Articular chondrocyte of knee joint (primary cell): ENCODE measurements at places on chromosomes 16 and 17. TPM values are rescaled to one million over a fixed set of nuclear protein-coding genes. Genes with fewer than 3 reads are reported as not detected.

The MBTPS1 gene
- total RNA-seq: 96.6 and 112 TPM in 2 replicates

The CSH2 gene
- not detected in 2 replicates for total RNA-seq

The RSKR gene
- 3.8 and 5.5 TPM in 2 replicates for total RNA-seq

The TAT gene
- total RNA-seq: not detected in 2 replicates

The SRP68 gene
- total RNA-seq: 31.9 and 33.6 TPM in 2 replicates
